Esophagus squamous epithelium (tissue), 5 donors: ENCODE measurements at places on chromosomes 2 and 18.

GRCh38 chr18:9535430-9535991 is 60.2 kb downstream of the RALBP1 start:
- DNase-seq: no peak

GRCh38 chr18:62634458-62634857 is 80.9 kb upstream of the PHLPP1 start:
- no peak for DNase-seq

GRCh38 chr2:169110419-169110818 is 41.1 kb downstream of the DHRS9 start:
- DNase-seq: no peak

GRCh38 chr2:128347701-128348539 is 29.3 kb upstream of the HS6ST1 start:
- no peak for DNase-seq

- DNase-seq: no peak
Observed at GRCh38 chr2:241942416-241943208, 73.1 kb downstream of the RTP5 start.

DNA sequence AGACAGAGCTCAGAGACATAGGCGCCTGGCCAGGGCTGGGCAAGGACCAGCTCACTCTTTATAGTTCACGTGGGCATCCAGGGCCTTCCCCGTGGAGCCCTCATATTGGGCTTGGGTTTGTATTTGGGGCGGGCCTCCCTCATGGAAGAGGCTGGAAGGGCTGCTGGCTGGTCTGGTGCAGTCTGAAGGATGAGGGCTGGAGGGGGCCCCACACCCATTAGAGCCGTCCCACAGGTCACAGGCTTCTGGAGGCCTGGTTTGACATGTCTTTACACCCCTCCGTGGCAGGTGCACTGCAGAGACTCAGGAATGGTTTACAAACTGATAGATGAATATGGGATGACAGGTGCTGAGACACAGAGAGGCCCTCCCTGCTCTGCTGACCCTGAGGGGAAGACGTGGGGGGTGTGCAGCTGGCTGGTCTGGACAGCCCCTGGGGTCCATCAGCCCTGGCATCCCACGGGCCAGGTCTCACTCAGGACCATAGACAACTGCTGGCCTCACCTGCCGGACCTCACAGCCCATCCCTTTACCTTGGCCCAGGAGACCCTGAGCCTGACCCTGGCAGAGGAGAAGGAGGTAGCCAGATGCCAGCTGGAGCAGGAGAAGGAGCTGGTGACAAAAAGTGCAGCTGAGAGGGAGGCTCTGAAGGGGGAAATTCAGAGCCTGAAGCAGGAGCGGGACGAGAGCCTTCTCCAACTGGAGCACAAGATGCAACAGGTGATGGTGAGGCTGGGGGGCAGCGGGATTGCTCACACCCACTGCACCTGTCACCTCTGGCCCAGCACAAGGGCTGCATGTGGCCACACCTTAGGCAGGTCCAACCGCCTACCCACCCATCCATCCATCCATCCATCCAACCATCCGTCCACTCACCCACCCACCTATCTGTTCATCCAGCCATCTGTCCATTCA is 43.9 kb downstream of the CROCC2 start:
- DNase-seq: no peak

GRCh38 chr2:75071766-75072165 is 113.3 kb downstream of the POLE4 start:
- no peak for DNase-seq
